ENCODE measurements at places on chromosomes 4 and X.
A peak's percentile ranks its signal among the peaks of the same experiment; 100 is the strongest.

DNA sequence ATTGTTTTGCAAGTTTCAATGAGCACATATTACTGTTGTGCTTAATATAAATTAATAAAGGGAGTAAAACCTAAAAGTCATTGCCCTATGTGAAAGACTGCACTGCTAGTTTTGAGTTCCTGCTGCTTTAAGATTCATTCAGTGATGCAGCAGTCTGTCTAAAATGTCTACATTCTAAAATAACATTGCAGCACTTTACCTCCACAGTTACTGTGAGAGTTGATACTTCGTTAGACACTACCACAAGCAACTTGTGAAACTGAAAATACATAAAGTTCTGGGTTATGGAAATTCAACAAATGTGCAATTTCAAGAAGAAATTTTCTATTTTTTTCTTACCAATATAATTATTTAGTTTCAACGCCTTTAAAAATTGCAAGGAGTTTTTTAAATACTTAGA lies 1175.2 kb upstream of the DIAPH2 start:
- no peak for DNase-seq

- peak; percentile 93 for DNase-seq
These were observed 58.8 kb upstream of the TRPC3 start for GRCh38 chr4:122010610-122011009.

GRCh38 chr4:47442980-47443379 lies 20.5 kb downstream of the COMMD8 start:
- DNase-seq = no peak

- no peak for DNase-seq
These were observed 24.9 kb upstream of the AMOT start for GRCh38 chrX:112865464-112866025.

- no peak for DNase-seq
These were observed 150.5 kb downstream of the TBCK start for GRCh38 chr4:106165351-106166010.

DNA sequence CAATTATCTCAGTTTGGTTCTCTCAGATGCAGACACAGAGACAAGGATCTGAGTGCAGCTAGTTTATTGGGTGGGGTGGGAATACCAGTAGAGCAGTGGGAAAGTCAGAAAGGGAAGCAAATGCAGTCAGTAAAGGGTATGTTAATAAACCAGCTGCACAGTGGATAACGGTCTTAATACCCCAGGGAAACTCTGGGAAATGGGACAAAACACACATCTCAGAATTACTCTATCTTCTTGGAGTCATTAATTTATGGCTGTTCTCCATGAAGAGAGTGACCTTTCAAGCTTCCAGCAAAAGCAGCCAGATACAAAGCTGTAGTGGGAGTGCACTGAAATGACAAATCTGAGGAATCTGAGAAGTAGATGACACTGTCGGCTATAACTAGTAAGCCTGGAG lies 73.3 kb upstream of the NALF2 start:
- no peak for DNase-seq

GRCh38 chr4:52833941-52834525 lies 28.1 kb upstream of the RASL11B start:
- peak; percentile 49 for DNase-seq

- no peak for DNase-seq
These were observed 17.8 kb upstream of the TDO2 start for GRCh38 chr4:155885666-155886065.

GRCh38 chr4:40844261-40844660 lies 94.5 kb downstream of the NSUN7 start:
- no peak for DNase-seq

DNA sequence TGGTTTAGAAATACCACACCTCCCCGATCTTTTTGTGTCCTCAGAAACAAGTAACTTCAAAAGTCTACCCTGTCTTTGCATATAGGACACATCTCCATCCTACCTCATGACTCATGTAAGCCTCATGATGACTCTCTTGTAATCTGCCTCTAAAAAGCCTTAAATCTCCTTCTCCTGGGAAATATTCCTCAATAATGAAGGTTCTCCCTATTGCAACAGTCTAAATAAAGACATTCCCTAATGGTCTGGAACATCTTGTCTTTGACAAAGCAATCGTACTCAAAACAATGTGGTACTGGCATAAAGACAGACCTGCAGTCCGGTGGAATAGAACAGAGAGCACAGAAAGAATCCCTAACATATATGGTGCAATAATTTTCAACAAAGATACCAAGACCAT lies 257.7 kb downstream of the OPHN1 start:
- peak; percentile 71 for DNase-seq

DNA sequence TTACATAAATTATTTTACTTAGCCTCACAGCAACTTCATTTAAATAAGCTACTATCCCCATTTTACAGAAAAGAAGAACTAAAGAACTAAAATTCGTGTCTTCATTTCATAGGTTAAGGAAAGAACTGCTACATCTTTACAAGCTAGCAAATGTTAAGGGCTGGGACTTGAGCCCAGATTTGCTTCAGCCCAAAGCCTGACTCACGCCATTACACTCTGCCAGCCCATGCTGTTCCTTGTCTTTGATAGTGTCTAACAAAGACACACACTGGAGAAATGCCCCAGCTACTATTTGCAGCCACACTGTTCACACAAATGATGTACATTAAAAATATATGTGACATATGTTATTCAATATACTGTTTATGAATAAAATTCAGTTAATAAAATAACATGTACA lies 29.0 kb upstream of the ERVMER34-1 start:
- peak; percentile 12 for DNase-seq

GRCh38 chr4:181822005-181822375 lies 421.2 kb upstream of the TENM3 start:
- peak; percentile 55 for DNase-seq

- no peak for DNase-seq
These were observed 688.5 kb downstream of the RAPGEF2 start for GRCh38 chr4:159791334-159791733.

All from fibroblast of skin of right biceps (primary cell).